Activated T-cell treated with anti-CD3 and anti-CD28 coated beads, Interleukin-2, amount 50 U/mL, for 72 hours (primary cell): ENCODE measurements at places on chromosomes 16 and 17.

DNA sequence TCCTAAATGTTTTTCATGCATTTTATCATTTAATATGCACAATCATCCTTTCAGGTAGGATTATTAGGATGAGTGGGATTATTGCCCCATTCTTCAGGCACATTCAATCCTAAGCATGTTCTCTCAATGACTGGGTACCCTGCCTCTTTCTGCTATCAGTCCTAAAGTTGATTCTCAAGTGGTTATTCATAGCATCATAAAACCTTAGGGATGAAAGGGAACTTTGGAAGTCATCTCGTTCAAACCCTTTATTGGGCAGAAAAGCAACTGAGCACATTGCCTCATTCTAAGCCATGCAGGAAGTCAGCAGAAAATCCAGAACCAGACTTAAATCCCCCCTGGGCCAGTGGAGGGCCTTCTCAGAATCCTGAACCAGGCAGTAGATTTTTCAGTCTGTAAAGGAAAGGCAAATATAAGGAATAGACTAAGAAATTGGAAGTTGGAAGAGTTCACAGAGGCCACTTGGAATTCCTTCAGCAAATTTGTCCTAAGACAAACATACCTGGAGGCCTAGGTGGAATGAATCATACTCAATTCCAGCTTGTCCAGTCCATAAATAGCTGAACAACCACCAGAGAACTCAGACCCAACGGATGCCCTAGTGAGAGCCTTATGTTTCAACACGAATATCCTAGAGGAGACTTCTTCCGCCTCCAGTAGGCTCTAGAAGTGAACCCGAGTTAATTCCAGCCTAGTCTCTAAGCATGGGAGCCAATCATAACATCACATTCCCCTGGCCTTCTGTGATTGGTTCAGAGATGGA lies 62.7 kb downstream of the IRX6 start:
- DNase-seq, result no peak

- no peak for DNase-seq
These were observed 64.6 kb downstream of the ANKFN1 start for GRCh38 chr17:56217921-56218320.

GRCh38 chr16:48824271-48824670 lies 214.3 kb upstream of the N4BP1 start:
- DNase-seq, result no peak

DNA sequence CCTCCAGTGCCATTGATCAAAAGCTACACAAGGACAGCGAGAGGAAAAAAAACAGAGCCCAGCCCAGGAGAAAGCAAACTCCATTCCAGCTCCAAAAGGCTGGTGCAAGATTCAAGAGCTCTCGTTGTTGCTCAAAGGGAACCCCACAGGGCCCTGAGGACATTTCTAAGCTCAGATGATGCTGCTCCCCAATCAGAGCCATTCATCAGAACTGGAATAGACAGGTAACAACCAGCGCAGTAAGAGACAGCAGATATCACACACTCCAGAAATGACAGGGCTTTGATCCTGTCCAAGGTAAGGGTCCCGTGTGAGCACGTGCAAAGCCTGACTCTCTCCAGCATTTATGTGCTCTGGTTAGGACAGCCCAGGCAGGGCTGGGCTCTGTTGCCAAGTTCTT lies 20.1 kb downstream of the PMP22 start:
- DNase-seq, result no peak

DNA sequence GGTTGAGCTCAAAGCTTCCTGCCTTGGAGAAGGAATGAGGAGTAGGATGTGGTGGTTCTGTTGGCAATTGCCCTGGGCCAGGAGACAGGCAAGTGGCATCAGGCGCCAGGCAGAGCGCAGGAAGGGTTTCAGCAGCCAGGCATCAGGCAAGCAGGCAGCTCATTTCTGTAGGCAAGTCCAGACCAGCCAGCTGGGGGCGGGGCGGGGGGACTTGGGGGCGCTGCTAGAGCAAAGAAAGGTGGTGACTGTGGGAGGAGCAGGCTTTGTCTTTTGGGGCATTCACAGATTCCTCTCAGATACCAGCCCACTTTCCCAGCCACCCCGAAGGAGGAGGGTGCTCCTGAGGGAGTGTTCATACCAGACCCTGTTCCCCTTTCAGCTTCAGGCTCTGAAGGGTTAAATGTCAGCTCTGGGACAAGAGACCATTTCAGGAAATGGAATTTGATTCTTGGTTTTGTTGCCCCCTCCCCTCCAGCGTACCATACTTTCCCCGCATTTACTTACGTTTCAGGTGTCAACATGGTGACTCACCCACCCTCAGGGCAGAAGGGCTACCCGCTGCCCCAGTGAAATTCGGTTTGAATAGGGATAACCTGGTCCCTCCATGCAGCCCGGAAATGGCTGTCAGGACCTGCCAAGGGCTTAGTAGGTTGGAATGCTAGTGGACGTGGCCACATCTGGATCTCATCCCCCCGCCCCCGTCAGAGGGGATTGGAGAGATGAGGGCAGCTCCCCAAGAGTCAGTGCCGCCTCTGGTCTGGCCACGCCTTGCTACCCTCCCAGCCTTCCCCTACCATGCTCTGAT lies 13.2 kb downstream of the NGFR start:
- DNase-seq, result no peak

- DNase-seq, result peak; percentile 12
These were observed 6.1 kb upstream of the KRT31 start for GRCh38 chr17:41403404-41404023.

GRCh38 chr16:21613781-21614180 lies 14.4 kb downstream of the METTL9 start:
- DNase-seq, result no peak

GRCh38 chr17:36188891-36189306 lies 7.7 kb downstream of the CCL3L1 start:
- DNase-seq, result peak; percentile 57

DNA sequence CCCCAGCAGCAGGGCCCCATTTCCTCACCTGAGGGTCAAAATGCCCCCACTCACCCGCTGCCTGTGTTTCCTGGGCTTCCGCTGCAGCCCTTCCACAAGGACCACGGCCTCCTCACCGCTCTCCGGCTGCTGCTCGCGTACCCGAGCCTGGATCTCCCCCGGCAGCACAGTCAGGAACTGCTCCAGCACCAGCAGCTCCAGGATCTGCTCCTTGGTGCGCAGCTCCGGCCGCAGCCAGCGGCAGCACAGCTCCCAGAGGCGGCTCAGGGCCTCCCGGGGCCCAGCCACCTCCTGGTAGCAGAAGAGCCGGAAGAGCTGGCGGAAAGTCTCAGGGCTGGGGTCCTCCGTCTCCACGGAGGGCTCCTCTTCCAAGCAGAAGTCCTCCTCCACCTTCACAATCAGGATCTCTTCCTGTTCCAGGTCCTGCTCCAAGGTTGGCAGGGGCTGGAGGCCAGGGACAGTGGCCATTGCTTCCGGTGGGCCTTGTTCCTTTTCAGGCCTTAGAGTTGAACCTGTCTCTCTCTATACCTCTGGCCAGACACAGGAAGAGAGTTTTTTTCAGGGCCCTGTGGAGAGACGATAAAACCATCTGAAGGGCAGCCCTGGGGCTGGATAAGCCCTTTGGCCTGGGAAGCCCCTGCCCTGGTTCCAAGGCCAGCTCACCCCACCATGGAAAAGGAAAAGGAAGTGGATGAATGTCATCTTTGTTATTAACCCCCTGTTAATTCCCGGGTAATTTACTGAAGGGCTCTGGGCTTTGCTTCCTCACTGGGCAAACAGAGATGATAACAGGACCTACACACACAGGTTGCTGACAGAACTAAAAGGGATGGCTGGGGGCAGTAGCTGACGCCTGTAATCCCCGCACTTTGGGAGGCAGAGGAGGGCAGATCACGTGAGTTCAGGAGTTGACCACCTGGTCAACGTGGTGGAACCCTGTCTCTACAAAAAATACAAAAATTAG lies 1.2 kb downstream of the ZNF500 start:
- no peak for DNase-seq

DNA sequence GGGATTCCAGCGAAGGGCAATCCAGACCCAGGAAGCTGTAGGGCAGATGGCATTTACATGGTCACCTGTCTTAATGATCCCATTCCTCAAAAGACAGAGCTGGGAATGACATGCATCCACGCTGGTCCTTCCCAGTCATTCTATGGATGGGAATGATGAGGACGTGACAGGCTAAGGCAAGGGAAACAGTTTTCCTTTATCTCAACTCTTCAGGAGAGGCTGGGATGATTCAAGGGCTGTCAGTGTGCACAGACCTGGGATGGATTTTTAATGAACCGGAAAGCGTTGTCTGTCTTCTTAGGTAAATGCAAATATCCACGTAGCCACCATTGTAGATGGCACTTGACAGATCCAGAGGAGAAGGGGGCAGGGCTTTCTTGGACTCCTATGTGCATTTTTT lies 483.2 kb upstream of the EEF2KMT start:
- no peak for DNase-seq

GRCh38 chr16:67421030-67421429 lies 4.8 kb upstream of the ZDHHC1 start:
- DNase-seq, result no peak

DNA sequence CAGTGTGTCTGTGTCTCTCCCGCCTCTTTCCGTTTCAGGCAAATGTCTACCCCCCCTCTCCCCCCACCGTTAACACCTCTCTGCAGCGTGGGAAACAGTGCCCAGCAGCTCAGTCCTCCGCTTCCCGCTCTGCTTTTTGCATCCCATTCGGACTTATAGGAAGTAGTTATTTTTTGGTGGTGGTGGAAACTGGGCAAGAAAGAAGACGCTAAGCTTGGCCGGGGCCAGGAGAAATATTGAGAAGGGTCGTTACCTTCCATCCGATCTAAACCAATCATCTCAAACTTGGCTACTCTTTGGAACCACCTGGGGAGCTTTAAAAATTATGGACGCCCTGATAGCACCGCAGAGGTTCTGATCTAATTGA lies 499 bp upstream of the HLF start:
- DNase-seq, result no peak

DNA sequence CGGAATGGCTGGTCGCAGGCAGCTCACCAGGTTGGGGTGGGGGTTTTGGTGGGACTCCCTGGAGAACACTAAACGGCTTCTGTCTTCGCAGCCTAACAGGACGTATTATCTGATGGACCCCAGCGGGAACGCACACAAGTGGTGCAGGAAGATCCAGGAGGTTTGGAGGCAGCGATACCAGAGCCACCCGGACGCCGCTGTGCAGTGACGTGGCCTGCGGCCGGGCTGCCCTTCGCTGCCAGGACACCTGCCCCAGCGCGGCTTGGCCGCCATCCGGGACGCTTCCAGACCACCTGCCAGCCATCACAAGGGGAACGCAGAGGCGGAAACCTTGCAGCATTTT lies 59.7 kb downstream of the PDPK1 start:
- no peak for DNase-seq

GRCh38 chr17:15738066-15738465 lies 6.0 kb downstream of the TBC1D26 start:
- no peak for DNase-seq

- DNase-seq, result no peak
These were observed 5.7 kb upstream of the MILR1 start for GRCh38 chr17:64443086-64443760.

DNA sequence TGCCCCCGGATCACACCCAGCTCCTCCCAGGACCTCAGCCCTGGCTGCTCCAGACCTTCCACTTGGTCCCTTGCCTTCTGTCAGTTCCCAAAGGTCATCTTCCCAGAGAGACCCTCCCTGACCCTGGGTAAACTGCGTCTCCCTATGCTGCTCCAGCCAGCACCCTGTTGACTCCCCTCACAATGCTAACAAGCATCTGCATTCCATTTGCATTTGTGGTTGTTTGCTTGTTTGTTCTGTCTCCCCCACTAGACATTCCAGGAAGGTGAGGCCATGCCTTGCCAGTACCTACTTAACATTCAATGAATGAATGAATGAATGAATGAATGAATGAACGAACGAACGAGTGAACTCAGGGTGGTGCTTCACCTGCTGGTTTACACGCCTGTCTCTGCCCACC lies 171.2 kb downstream of the WSCD1 start:
- DNase-seq, result no peak

GRCh38 chr16:80742331-80742730 lies 62.1 kb downstream of the CDYL2 start:
- DNase-seq, result no peak

DNA sequence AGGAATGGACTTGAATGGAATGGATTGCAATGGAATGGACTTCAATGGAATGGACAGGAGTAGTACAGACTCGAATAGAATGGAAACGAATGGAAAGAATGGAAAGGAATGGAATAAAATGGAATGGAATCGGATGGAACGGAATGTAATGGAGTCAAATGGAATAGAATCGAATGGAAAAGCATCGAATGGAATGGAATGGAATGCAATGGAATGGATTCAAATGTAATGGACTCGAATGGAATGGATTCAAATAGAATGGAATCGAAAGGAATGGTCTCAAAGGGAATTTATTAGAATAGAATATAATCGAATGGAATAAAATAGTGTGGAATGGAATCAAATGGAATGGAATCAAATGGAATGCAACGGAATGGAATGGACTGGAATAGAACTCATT lies 484.9 kb upstream of the WSB1 start:
- no peak for DNase-seq

GRCh38 chr17:80727409-80727755 lies 182.7 kb downstream of the RPTOR start:
- DNase-seq, result no peak

- DNase-seq, result peak; percentile 44
These were observed 30.8 kb downstream of the USP10 start for GRCh38 chr16:84730406-84731106.

GRCh38 chr16:55398762-55399161 lies 74.8 kb downstream of the IRX6 start:
- no peak for DNase-seq
